ENCODE measurements at places on chromosomes 16 and 17.

DNA sequence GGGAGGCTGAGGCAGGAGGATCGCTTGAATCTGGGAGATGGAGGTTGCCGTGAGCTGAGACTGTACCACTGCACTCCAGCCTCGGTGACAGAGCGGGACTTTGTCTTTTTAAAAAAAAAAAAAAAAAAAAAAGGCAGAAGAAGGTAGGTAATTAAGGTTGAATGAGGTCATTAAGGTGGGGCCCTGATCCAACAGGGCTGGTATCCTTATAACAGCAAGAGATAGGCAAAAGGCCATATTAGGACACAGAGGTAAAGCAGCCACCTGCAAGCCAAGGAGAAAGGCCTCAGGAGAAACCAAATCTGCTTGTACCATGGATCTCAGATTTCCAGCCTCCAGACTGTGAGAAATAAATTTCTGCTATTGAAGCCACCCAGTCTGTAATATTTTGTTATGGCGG lies 60.3 kb downstream of the SPAG9 start:
- DNase-seq, result no peak

DNA sequence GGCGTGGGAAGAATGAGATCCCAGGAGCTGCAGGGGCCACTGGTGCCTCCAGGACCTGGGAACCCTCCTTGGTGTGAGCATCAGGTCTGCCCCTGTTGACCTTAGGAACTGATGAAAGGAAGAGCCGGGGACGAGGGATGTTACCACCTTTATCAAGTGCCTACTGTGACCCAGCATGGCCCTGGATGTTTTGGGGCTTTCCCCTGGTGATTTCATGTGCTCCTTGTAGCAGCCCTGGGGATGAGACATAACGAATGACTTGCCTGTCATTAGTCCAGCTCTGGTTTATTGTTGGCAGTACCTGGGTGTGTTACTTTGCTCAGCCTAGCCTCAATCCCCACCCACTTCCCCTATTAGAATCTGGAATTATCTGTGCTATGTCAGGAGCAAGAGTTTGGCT lies 39.9 kb downstream of the WSCD1 start:
- DNase-seq, result no peak

DNA sequence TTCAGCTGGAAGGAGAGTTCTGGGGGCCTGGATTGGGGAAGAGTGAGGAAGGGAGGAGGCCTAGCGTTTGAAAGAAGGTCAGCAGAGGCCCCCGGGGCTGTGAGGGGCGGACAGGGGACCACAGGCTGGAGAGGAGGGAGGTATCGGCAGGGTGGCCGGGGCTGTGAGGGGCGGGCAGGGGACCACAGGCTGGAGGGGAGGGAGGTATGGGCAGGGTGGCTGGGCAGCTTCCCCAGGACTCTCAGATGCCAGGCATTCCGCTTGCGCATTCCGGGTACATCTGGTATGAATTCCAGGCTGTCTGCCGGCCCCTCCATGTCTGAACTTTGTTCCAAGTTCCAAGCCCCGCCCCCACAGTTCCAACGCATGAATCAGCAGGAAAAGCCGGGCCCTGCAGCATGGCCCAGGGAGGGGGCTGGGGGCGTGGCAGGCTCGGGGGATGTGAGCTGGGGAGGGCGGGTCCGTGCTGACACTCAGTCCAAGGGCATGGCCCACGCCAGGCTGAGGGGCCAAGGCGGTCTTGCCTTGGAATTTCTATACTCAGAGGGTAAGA lies 4.3 kb upstream of the TLCD2 start:
- DNase-seq, result no peak

- DNase-seq, result no peak
Observed at GRCh38 chr16:12300945-12301500, 324.5 kb downstream of the SNX29 start.

DNA sequence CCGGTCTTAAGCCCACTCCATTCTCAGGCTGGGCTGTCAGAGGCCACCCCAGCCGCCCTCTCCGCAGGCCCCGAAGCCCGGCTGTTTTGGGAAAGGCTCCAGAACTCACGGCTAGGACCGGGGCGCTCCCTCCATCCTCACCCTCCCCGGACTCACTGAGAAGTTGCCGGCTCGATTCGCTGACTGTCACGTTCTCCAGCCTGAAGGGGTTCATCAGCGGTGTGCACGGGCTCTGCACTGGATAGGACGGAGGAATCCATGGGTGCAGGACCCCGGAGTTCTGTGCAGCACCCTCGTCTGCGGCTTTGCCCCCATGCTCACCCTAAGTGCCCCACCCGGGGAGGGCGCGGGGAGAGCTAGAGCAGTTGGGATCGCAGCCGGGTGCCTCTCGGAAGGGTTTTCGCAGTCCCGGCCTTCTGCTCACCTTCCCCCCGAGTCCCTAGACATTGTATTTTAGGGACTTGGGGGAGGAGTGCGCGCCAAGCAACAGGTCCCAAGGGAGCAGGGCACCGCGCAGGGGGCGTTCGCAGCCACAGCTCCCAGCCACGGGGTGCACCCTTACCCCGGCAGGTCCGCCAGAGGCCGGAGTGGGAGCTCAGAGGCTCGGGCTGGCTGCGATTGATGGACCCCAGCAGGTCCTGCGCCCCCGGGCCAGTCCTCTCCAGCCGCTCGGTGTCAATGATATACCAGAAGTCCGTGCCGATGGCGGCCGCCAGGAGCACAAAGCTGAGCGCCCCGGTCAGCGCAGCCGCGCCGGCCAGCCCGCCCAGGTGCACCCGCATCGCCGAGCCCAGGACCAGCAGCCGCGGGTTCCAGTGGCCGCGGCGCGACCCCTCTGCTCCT lies 1.0 kb downstream of the TMEM114 start:
- no peak for DNase-seq

GRCh38 chr16:19375561-19376158 lies 42.0 kb upstream of the TMC5 start:
- DNase-seq, result no peak

DNA sequence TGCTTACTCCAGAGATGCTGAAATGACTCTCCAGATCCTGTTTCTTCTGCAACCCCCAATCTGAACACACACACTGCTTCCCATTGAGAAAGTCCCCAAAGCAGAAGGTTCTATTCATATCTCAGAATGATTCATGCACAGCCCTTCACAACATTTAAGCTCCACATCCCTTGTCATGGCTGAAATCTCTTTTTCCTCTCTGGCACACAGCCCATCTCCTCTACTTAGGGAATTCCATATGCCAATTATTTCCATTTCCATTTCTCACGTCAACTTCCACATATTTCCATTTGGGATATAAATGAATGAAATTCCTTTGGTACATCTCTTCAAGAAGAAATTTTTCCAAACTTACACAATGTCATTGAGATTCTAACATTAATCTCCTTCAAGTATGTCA lies 119.6 kb downstream of the CDH11 start:
- DNase-seq, result no peak

Measured in stimulated activated CD8-positive, alpha-beta memory T cell treated with anti-CD3 and anti-CD28 coated beads, Interleukin-7, amount 100 ng/mL, for 48 hours (primary cell).